ENCODE measurements at places on chromosomes 1 and 21. TPM values are rescaled to one million over a fixed set of nuclear protein-coding genes. Genes with fewer than 3 reads are reported as not detected.

Gene CYP2J2
- 2.0 TPM for polyA plus RNA-seq

Gene HSD17B7
- polyA plus RNA-seq: 25.0 TPM

Gene RIMKLA
- polyA plus RNA-seq: 0.75 TPM

Gene MCOLN3
- 1.6 TPM for polyA plus RNA-seq

Gene SH2D1B
- 0.59 TPM for polyA plus RNA-seq

- DNase-seq: no peak
Observed at GRCh38 chr21:26169061-26169610, 1.4 kb downstream of the APP start.

DNA sequence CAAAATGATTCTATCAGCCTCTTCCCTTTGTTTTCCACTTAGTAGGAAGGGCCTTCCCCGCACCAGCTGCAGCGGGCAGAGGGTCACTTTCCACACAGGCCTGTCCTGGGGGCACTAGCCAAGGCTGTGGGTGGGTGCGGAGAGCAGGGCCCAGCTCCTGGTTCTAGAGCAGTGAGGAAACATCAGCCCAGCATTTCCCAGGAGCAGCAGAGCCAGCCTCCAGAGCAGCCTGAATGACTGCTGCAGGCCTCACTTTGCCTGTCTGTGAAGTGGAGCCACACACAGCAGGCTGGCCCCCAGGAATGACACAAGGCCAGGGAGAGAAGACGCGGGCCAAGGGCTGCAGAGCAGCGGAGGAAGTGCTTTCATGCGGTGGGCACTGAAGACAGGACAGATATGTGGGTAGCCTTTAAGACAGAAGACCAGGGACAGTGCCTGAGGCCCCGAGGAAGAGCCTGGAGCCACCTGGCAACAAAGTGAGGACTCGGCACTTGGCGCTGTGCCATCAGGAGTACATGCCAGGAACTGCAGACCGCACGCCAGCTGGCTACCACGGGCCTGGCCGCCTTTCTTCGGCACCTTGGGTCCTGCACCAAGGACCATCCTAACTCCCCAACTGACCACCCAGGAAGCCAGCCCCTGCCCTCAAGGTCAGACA is 42.0 kb downstream of the ACOT7 start:
- peak; percentile 81 for DNase-seq

- no peak for DNase-seq
Observed at GRCh38 chr1:29052941-29053340, 70.8 kb downstream of the TMEM200B start.

DNA sequence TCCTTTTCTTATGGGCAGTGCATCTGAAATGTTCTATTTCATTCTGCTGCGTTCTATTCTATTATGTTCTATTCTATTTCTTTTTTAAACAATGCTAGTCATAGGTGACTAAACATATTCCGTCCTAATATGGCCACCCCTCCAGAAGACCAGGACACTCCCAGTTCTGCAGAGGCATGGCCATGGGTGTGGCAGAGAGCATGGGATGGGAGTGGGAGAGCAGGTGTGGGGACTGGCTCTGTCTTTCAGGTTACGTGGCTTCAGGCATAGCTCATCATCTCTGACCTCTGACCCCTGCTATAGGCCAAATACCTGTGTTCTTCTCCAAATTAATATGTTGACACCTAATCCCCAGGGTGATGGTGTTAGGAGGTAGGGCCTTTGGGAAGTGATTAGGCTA is 33.4 kb upstream of the TLR5 start:
- no peak for DNase-seq

DNA sequence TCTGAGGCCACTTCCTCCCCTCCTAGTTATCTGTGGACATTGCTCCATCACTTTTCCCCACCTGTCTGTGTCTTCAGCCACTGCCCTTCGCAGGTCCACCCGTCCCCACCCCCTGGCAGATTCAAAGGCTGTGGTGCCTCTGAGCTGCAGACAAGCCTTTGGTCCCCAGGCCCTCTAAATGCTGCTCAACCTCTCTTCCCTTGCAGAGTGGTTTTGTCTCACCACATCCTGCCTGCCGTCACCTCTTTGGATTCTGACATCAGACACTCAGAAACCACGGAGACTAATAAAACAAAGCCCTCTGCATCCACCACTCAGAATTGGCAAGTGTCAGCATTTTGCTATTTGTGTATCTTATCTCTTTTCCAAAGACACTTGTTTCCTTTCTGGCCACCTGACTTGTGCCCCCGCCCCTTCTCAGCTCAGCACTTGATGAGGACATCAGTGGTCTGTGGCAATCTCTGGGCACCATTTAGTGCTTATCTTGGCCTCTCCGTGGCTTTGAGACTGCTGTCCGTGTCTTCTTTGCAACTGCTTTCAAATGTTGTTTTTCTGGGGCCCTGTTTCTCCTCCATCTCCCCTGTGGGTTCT is 7.7 kb downstream of the CNIH3 start:
- DNase-seq: no peak
